ENCODE measurements at places on chromosomes 13 and 19. TPM values are rescaled to one million over a fixed set of nuclear protein-coding genes. Genes with fewer than 3 reads are reported as not detected.

- no peak for DNase-seq
These were observed 2020.1 kb upstream of the PCDH20 start for GRCh38 chr13:63435667-63436324.

GRCh38 chr13:46903748-46904147, 6.9 kb upstream of the HTR2A start:
- no peak for DNase-seq

GRCh38 chr19:33291623-33292534, 10.5 kb downstream of the CEBPA start:
- no peak for DNase-seq

The LGALS7B gene
- polyA plus RNA-seq: 0.57 TPM

The KLF1 gene
- 0.32 TPM for polyA plus RNA-seq

Measured in renal cortex interstitium (tissue), 15 donors.